ENCODE measurements at places on chromosomes 6 and 20.

- peak; percentile 94 for DNase-seq
Observed at GRCh38 chr6:138465007-138465645, 34.2 kb downstream of the NHSL1 start.

DNA sequence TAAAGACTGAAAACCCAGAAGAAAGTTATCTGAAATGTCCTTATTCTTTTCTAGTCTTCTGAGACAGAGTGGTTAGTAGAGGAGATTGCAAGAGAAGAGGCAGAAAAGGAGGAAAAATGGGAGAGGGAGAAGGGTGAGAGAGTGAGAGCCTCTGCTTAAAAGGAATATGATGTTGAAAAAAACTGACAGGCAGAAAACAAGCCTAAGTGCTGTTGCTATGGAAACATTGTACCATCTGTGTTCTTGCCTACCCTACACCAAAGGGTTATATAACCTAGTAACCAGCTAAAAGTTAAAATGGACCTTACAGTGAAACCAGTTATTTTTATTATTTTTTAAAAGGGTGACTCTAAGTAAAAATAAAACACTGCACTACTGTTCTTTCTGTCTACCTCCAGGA is 28.3 kb upstream of the SH3BGRL2 start:
- DNase-seq, result no peak

DNA sequence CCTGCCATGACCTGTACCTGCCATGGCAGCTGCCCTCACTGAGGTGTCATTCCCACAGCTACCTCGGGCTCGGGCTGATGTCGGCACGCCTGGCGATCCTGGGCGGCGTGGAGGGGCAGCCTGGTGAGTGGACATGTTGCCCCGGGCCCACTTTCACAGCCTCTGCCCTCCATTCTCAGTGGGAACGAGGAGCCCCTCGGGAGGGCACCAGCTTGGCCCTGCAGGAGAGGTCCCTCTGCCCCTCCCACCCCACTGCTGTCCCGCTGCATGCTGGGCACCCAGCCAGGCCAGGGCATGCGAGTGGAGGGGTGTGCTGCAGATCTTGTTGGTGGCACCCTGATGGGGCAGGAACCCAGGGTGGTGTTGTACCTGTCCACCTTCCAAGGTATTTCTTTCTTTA is 23.0 kb downstream of the ENTPD6 start:
- DNase-seq, result no peak

- DNase-seq, result no peak
Observed at GRCh38 chr20:51381557-51381956, 161.0 kb downstream of the NFATC2 start.

GRCh38 chr6:3579652-3580175 is 122.9 kb upstream of the SLC22A23 start:
- no peak for DNase-seq

DNA sequence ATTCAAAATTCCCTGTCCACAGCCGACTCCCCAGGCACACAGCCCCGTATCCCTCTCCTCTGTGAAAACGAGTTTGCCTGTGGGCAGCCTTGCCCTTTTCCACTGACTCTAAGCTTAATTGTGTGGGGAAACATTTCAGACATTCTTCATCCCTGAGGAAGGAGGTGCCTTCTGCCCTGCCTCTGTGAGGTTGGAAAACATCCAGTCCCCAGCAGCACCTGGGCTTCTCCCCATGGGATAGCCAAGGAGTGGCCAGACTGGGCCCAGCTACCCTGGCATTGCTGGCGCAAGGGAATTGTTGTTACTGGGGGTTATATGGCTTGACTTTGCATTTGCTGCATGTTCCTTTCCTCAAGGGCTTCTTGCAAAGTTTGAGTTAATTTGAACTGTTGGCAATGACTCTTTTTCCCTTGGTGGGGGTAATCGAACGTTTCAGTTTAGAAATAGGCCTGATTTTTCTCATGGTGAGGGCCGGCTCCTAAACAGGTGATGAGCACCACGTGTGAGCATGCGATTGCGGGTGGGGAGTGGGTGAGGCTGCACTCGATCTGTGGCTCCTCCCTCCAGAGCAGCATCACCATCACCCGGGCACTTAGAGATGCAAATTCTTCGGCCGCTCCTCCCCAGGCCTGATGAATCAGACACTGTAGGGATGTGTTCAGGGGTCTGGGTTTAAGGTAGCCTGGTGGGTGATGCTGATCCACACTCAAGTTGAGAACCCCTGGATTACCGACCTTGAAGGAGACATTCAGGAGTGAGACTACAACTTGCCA is 29.9 kb downstream of the GABRR2 start:
- no peak for DNase-seq

GRCh38 chr6:105675715-105676397 is 273.0 kb upstream of the PREP start:
- peak; percentile 90 for DNase-seq

DNA sequence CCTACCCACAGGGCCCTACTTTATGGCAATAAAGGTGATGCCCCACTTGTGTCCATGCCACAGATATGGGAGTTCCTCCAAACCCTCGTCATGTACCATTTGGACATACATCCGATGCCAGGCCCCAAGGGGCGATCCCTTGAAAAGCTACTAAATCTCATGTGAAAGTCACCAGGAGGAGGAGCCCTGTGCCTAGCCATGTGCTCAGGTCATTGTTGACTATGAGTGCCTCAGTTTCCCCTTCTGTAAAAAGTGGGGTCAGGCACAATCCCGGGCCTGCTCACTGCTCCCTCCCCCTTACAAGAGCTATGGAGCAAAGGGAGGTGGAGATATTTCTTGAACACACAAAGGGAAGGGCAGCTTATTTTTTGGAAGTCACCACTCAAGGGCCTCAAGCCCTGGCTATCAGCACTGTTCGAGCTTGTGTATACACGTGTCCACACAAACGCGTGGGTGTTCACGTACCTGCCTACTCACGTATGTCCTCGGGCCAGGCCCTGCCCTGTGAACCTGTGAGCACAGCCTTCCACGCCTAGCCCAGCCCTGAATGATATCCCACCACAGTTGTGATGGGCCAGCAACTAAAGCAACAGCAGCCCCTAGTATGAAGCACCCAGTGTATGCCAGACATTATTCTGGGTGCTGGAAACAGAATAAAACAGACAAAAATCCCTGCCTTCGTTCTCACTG is 1.9 kb downstream of the ACTL10 start:
- DNase-seq, result no peak

DNA sequence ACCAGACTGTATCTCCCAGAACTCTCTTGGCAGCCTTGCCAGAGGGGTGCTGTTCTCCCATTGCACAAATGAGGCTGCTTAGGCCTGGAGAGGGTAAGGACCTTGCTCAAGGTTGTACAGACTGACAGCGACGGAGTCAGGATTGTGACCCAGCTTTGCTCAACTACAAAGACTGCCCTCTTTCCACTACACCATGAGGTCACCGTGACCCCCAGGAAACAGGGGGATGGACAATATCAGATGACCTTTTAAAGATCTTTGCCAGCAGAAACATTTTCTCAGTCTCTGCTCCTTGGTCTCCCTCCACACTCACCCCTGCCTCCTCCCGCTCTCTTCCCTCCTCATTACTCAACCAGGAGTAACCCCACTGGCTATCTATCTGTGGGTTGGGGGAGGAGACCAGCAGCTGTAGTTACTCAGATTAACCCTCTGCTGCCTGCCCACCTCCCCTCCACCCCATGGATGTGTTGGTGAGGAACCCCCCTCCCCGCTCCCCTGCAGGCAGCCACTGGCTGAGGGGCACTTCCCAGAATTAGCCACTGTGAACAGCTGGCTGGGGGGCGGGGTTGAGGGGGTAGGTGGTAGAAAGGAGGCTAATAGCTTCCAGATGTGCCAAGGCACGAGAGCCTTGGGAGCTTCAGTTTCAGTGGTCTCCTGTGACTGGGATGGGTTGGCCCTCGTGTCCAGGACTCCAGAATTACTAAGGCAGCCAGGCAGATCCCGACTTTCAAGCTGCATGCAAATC is 26.9 kb upstream of the MRPS18A start:
- DNase-seq, result peak; percentile 27

- no peak for DNase-seq
Observed at GRCh38 chr6:62217866-62218265, 68.2 kb downstream of the KHDRBS2 start.

GRCh38 chr6:34196833-34197195 is 39.9 kb upstream of the HMGA1 start:
- no peak for DNase-seq

DNA sequence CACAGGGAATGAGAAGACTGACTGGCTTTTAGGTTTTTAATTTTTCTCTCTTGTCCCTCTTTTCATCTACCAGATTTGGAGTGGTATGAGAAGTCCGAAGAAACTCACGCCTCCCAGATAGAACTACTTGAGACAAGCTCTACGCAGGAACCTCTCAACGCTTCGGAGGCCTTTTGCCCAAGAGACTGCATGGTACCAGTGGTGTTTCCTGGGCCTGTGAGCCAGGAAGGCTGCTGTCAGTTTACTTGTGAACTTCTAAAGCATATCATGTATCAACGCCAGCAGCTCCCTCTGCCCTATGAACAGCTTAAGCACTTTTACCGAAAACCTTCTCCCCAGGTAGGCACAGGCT is 644 bp downstream of the MAD2L1BP start:
- DNase-seq, result peak; percentile 18

DNA sequence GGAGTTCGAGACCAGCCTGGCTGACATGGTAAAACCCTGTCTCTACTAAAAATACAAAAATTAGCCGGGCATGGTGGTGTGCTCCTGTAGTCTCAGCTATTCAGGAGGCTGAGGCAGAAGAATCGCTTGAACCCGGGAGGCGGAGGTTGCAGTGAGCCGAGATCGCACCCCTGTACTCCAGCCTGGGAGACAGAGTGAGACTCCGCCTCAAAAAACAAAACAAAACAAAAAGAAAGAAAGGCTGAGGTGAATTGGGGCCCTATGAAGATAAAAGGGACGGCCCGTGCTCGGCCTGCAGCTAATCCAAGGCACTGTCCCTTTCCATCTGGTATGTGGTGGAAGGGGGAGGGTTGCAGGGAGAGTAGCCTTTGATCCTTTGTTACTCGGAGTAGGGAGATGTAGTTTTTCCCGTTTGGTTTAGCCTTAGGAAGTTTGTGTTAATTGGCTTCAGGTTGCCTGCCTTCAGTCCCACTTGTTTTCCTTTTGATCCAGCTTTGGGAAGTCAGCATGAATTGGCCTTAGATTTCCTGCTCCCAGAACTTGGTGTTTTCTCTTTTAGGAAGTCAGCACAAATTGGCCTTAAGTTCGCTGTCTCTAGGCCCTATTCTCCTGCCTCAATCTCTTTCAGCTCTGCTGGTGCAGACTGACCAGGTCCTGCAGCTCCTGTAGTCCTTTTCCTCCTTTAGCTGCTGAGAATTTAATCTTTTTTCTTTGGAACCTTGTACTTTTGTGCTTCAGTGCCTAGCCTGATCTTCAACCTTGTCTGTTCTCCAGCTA is 36.1 kb upstream of the PAQR8 start:
- no peak for DNase-seq

GRCh38 chr6:72856801-72857200 is 234.9 kb downstream of the KCNQ5 start:
- no peak for DNase-seq

GRCh38 chr20:6489361-6490171 is 277.9 kb upstream of the BMP2 start:
- DNase-seq, result no peak

DNA sequence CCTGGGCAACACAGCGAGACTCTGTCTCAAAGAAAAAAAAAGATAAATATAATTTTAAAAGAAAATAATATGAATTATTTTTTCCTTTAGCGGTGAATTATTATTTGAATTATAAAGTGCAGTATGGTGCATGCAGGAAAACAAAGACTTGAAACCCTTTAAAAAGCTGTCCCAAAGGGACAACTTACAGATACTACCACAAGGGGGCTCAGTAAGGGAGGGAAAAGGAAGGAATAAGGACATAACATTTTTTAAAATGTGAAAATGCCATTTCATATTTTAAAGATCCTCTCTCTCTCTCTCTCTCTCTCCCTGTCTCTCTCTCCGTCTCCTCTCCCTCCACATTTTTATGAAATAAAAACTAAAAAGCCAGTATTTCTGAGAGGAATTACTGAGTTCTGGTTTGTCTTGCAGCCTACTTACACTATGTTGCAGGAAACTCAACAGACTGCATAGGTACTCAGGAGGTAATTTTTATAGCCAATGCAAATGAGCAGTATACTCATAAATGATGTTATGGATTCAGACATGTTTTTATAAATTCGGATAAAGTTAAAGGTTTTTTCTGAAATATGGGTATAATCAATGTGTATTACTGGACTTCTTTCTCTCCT is 455.0 kb upstream of the GJE1 start:
- DNase-seq, result peak; percentile 53

DNA sequence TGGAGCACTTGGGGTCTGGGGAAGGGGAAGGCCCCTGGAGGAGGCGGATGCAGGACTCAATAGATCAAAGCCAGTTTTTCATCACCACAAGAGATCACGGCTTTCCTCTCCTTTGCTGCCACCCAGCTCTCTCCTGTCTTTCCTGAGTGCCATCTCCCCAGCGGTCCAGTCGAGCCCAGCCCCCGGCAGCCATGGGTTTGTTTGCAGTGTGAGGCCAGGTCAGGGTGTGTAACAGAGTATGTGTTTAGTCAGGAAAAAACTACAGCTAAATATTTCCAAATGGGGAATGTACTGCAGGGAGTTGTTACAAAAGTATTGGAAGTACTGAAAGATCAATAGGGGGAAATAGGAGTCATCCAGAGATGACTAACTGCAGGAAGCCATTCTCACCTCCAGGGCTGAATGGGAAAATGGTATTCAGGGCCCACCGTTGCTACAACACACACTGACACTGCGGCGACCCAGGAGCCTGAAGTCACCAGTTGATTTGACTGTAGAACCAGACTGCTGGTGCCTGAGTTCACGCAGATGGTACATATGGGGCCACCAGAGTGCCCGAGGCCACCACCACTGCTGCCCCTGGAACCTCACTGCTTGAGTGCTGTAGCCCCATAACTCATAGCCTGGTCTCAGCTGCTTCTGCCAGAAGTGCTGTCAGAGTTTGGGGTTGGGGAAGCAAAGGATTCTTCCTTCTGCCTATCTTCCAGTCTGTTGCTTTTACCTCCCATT is 23.6 kb upstream of the FANCE start:
- DNase-seq, result no peak

- no peak for DNase-seq
Observed at GRCh38 chr20:3043322-3043721, at the start of gene GNRH2. TSS of gene GNRH2 (plus strand) at chr20:3043622. CDS start at chr20:3044415, 793 bp downstream.

DNA sequence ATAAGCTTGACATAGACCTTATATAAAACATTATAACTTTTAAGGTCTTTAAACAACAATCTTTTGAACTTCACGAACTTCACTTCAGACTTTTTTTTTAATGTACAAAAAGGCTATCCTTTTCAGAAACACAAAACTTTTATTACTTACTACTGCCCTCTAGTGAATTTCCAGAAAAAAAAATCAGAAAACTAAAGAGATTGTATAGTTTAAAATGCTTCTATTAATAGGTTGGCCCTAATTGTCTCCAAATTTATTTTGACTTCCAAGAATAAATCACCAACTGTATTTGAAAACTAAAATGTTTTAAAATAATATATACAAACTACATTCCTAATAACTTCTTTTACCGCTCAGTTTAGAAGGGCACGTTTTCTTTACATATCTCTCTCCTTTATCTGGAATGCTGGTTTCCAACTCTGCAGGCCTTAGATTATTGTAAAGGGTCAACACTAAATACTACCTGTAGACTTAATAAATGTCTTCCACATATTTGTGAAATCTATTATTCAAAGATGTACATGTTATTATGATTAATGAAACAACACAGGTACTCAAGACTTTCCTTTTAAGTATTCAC is 66.8 kb downstream of the LMBRD1 start:
- peak; percentile 1 for DNase-seq

GRCh38 chr6:55568808-55569439 is 10.1 kb downstream of the HMGCLL1 start:
- no peak for DNase-seq

Data from EL (cell line).